ENCODE measurements at places on chromosomes 3 and 15.

DNA sequence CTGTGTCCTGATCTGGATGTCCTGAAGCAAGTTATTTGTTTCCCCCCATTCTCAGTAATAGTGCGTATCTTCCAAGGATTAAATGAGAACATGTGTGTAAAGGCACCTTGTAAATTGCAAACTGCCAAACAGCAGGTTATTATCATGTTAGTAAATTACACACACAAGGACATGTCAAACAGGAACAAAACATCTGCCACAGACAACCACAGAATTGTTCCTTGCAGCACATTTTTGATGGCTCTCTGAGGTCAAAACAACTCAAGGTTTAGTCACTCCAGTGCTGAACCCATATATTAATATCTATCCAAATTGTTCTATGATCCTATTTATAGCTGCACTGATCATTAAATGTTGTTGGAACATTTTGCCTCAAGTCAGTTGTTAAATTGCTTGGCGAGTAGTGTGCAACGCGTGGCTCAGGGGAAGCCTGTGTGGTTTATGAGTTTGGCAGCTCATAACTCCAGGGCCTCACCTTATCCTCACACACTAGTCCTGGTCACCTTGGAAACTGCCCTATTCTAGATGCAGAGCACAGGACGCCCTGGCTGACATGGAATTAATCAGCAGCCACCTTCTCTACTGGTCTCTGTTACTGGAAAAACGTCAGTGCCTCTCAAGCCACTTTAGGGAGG lies 46.3 kb upstream of the CDV3 start:
- DNase-seq, result no peak

DNA sequence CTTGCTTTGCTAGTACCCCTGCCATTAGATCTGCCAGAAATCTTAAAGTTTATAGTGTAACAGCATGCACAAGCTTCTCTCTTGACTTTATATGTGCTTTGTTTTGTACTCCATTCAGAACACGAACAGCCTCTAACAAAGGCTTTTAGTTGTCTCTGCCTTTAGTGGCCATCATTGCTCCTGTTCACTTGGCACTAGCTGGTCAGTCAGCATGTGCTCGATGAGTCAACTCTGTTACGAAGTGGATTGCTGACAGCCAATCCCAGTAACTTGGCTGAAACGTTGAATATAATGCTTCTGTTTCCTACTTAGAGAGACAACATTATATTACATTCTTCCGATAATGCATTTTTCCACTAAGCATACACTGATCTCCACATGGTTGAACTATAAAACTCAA lies 349.2 kb downstream of the NAALADL2 start:
- no peak for DNase-seq

- no peak for DNase-seq
These were observed 45.9 kb downstream of the IL5RA start for GRCh38 chr3:3064297-3064696.

GRCh38 chr3:70517124-70517890 lies 204.9 kb upstream of the MDFIC2 start:
- DNase-seq, result no peak

- no peak for DNase-seq
These were observed 52.1 kb downstream of the BSN start for GRCh38 chr3:49606427-49606826.

- DNase-seq, result no peak
These were observed 126.2 kb upstream of the PTX3 start for GRCh38 chr3:157310329-157311052.

- no peak for DNase-seq
These were observed 6.9 kb downstream of the PLCH1 start for GRCh38 chr3:155737844-155738460.

- DNase-seq, result no peak
These were observed 166.4 kb downstream of the CADPS start for GRCh38 chr3:62708638-62709373.
